ENCODE measurements at places on chromosomes 13 and 19. TPM values are rescaled to one million over a fixed set of nuclear protein-coding genes. Genes with fewer than 3 reads are reported as not detected.

FAM216B gene
- not detected for total RNA-seq

PEX11G gene
- 1.5 TPM for total RNA-seq

EDDM13 gene
- 1.3 TPM for total RNA-seq

DAND5 gene
- not detected for total RNA-seq

SIGLEC12 gene
- total RNA-seq = 0.43 TPM

ZNF17 gene
- 5.7 TPM for total RNA-seq

OLFM4 gene
- not detected for total RNA-seq

All from activated CD8-positive, alpha-beta T cell treated with anti-CD3 and anti-CD28 coated beads for 36 hours (primary cell).